ENCODE measurements at places on chromosomes 7 and 10.
A peak's percentile ranks its signal among the peaks of the same experiment; 100 is the strongest.

- DNase-seq: no peak
These were observed 64.7 kb downstream of the SLIT1 start for GRCh38 chr10:97121041-97121440.

GRCh38 chr10:62093863-62094291 is 174.8 kb downstream of the RTKN2 start:
- DNase-seq: no peak

DNA sequence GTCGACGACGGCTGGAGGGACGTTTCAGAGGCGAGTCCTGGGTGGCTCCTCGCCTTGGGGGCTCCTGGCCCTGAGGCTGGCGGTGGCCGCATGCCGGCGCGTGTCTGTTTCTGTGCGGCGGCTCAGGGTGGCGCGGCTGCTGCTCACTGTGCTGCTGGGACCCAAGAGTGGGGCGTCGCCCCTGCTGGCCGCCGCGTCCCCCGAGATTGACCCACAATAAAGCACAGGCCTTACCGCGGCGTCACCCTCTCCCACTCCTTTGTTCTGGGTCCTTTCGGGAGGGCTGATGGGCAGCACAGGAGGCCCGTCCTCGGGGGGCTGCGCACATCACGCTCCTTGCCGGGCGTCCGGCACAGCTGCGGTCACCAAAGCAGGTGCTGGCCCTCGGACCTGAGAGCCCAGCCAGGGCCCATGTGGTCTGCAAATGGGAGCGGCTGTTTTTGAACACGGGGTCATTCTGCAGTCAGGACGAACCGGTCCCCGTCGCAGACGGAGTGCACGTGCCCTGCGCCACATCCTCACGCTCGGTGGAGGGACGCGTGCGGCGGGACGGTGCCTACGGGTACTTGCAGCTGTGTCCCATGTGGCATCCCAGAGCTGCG is 19.2 kb downstream of the GET4 start:
- no peak for DNase-seq

DNA sequence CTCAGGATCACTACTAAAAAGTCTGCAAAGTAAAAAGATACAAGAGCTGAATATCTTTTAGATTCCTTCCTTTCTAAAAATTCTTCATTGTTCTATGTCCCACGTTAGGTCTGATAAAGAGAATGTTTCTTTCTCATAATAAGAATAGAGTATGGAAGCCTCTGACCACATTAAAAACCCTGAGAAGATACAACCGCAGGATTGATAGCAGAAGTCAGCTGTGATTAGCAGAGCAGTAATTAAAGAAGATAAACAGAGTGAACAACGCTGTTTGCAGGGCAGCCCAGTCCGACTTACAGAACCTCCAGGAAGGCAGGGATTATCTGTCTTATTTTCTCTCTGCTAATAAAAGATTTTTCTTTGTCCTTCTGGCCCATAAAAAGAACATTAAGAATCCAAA is 31.4 kb upstream of the PITRM1 start:
- DNase-seq: no peak

DNA sequence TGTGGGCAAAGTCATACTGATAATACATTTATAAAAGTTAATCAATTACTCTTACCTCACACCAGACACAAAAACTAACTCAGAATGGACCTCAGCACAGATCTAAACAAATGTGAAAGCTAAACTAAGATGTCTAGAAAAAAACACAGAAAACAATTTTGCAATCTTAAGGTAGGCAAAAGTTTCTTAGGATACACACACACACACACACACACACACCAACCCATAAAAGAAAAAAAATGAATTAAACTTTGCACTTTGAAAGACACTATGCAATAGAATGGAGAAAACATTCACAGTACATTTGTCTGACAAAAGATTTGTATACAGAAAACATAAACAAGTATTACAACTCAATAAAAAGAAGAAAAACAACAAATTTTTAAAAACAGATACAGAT is 70.8 kb upstream of the ZNRF2 start:
- no peak for DNase-seq

- peak; percentile 76 for DNase-seq
These were observed 32.9 kb upstream of the KMT2E start for GRCh38 chr7:104980841-104981671.

DNA sequence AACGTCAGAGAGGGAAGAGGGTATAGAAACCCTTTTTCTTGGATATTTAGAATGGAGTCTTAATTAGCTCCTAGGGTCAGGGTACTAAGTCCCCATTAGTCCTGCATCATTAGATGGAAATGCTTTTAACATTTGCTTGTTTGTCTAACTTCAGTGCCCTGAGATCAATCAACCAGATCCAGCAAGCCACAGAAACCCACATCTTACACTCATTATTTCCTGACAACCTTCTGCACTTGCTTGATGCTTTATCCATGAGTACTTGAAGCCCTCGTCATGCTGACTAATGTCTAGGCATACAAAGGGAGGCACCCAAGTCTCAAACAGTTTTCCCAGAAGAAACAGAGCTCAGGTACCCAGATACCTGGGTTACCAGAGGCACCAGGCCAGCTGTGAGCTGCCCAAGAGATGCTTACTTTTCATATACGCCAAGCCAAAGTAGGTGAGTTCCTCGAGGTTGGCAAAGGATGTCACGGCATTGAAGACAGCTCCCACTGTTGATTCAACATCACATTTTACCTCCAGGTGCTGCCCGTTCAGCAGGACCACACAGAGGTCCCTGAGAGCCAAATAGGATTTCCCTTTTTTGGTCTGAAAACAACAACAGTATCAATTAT is 42.7 kb downstream of the FRMPD2 start:
- DNase-seq: no peak

DNA sequence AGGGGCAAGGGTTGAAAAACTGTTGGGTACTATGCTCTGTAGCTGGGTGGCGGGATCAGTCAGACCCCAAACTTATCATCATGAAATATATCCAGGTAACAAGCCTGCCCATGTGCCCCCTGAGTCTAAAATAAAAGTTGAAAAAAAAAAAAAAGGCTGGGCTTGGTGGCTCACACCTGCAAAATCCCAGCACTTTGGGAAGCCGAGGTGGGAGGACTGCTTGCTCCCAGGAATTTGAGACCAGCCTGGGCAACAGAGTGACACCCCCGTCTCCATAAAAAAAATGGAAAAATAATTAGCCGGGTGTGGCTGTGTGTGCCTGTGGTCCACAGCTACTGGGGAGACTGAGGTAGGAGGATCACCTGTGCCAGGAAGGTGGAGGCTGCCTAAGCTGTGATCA is 83.5 kb downstream of the VIPR2 start:
- DNase-seq: no peak

DNA sequence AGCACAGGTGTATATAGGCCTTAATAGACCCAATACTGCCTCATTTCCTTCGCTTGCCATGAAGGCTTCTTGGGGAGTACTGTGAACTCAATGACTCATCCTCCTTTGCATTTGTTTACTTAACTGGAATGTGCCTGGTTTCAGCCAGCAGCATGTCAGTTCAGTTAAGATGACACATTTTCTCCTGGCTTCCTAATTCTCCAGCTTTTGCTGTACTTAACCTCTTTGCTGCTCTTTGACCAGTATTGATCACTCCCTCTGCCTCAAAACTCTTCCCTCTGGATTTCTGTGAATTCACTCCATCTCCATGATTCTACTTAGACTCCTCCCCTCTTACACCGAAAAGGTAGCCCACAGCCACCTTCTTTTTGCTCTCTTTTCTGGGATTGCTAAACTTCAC is 135.7 kb downstream of the MAGI2 start:
- DNase-seq: no peak

- DNase-seq: no peak
These were observed 57.1 kb downstream of the AOC1 start for GRCh38 chr7:150909200-150909995.

DNA sequence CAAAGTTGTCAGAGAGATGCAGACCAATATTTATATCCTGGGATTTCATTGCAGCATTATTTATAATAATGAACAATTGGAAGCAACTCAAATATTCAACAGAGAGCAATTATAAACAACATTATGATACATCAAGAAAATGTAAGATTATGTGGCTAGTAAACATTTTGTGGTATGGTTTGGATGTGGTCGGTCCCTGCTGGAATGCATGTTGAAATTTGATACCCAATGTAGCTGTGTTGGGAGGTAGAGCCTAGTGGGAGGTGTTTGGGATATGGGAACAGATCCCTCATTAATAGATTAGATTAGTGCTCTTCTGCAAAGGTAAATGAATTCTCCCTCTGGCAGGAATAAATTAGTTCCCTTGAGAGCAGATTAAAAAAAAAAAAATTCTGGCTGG is 350.9 kb downstream of the ANKRD30A start:
- no peak for DNase-seq

DNA sequence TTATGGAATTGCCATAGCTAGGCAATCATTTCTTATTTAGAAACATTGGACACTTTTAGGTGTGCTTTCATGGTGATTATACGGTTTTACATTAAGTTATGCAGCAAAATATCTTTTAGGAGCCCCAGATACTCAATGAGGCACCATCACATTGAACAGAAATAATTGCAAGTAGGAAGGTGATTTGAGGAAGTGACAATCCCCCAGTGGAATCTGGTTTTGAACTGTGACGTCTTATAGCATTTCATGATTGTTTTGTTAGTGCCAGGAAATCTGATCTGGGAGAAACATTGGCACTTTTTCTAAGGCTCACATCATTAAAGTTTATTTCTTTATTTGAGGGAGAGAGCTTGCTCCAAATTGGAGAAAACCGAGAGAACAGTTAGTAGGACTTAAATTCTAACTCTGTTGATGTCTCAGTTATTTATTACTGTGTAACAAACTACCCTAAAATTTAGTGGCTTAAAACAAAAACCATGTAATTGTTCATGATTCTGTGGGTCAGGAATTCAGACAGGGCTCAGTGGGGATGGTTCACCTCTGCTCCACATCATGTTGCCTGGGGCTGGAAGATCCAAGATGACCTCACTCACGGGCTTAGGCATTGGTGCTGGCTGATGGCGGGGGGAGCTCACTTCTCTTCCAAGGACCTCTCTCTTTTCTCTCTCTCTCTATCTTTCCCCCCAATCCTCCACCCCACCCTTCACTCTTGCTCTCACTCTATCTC is 78.2 kb upstream of the STEAP1B start:
- no peak for DNase-seq

- no peak for DNase-seq
These were observed 277.1 kb downstream of the SNX13 start for GRCh38 chr7:17663061-17663675.
